DMS79 (cell line): ENCODE measurements at places on chromosomes 2 and 18.
A peak's percentile ranks its signal among the peaks of the same experiment; 100 is the strongest.

- DNase-seq = no peak
Observed at GRCh38 chr2:145034511-145034910, 514.6 kb upstream of the ZEB2 start.

DNA sequence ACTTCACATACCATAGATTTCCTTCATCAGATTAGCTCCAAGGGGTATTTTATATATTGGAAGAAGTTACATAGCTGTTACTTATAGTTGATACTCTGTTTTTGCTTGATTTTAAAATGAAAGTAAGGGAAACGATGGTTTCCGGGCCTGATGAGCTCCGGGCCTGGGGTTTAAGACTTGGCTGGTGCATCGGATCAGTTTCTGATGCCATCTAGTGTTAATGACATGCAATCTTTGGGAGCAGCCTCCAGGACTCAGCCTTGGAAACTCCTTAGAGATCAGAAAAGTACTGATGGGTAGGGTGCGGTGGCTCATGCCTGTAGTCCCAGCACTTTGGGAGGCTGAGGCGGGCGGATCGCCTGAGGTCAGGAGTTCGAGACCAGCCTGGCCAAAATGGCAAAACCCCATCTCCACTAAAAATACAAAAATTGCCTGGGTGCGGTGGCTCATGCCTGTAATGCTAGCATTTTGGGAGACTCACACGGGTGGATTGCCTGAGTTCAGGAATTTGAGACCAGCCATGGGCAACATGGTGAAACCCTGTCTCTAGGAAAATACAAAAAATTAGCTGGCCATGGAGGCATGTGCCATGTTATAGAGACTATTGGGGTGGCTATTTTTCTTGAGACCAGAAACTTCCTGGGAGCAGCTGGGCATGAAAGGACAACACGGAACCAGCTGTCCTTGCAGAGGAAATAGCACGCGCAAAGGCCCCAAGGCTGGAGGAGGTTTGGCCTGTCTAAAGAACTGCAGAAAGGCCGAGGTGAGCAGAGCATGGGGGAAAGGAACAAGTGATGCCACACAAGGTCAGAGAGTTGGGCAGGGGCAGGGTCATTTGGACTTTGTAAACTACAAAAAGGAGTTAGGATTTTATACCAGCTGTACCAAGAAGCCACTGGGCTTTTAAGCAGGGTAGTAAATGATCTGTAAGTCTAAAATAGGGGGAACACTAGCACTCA, 46.9 kb upstream of the CNOT11 start:
- DNase-seq = peak; percentile 60

GRCh38 chr2:216108310-216108966, 710 bp upstream of the XRCC5 start:
- no peak for DNase-seq

- no peak for DNase-seq
Observed at GRCh38 chr2:45195916-45196315, 186.7 kb upstream of the SIX2 start.

- no peak for DNase-seq
Observed at GRCh38 chr2:133063775-133064174, 393.8 kb upstream of the LYPD1 start.

DNA sequence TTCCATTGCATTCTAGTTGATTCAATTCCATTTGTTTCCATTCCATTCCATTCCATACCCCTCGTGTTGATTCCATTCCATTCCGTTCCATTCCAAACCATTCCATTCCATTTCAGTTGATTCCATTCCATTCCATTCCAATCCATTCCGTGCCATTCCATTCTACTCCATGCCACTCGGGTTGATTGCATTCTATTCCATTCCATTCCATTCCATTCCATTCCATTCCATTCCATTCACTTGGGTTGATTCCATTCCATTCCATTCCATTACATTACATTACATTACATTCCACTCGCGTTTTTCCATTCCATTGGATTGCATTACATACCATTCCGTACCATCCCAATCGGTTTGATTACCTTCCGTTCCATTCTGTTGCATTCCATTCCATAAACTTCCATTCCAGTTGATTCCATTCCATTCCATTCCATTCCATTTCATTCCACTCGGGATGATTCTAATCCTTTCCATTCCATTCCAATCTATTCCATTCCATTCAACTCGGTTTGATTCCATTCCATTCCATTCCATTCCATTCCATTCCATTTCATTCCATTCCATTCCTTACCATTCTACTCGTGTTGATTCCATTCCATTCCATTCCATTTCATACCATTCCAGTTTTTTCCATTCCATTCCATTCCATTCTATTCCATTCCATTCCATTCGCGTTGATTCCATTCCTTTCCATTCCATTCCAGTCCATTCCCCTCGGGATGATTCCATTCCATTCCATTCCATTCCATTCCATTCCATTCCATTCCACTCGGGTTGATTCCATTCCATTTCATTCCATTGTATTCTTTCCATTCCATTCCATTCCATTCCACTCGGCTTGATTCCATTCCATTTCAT, 1140.4 kb downstream of the RPIA start:
- no peak for DNase-seq

GRCh38 chr18:62522178-62522503, 684 bp upstream of the ZCCHC2 start:
- no peak for DNase-seq

DNA sequence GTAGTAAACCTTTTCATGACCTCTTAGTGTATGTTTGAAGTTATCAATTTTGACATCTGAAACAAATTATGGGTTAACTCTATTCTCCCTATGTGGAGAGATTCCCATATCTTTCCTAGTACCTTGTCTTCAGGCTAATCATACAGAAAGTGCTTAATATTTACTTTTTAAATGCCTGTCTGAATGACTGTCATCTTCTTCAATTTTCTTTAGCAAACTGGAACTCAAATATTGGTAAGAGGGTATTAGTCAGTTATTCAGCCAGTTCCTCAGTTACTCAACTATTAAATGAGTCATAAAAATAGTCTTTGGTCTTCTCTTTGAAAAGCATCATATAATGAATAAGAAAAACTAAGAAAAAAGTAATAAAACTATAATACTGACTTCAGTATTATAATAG, 1038.0 kb upstream of the PIK3C3 start:
- no peak for DNase-seq

DNA sequence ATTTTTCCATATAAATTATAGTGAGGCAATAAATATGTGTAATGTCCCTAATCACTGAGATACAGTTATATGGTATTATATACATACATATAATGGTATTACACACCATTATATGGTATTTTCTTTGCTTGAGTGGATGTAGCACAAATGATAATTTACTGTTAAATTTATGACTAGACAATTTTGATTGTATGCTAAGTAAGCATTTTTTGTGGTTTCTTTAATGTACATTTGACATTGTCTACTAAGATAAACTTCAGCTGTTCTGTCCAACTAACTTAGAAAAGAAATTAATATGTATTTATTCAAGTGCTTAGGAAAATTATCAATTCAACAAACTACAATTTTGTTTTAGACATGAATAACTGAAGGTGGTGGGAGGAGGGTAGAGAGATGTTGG, 122.6 kb downstream of the SCN3A start:
- no peak for DNase-seq

- peak; percentile 94 for DNase-seq
Observed at GRCh38 chr2:96927405-96928171, 57.7 kb upstream of the SEMA4C start.

GRCh38 chr2:121309801-121310200, 24.8 kb upstream of the TFCP2L1 start:
- DNase-seq = no peak

- DNase-seq = no peak
Observed at GRCh38 chr2:220165401-220165800, 538.0 kb downstream of the SLC4A3 start.

DNA sequence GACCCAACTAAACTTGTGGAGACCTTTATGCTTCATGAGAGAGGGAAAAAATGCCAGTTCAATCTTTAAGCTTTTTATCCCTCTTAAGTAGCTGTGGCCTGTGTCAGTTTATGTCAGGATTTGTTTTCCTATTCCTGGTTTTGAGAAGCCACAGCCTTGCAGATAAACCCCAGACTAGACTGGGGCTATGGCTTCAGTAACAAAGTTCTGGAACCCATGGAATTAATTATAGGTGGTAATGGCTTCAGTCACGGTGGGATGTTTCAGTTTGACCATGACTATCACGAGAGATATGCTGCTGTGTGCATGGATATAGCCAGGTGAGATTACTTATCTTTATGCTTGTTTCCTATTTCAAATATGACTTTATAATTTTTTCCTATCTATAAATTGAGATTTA, 134.8 kb downstream of the RAPGEF4 start:
- no peak for DNase-seq

DNA sequence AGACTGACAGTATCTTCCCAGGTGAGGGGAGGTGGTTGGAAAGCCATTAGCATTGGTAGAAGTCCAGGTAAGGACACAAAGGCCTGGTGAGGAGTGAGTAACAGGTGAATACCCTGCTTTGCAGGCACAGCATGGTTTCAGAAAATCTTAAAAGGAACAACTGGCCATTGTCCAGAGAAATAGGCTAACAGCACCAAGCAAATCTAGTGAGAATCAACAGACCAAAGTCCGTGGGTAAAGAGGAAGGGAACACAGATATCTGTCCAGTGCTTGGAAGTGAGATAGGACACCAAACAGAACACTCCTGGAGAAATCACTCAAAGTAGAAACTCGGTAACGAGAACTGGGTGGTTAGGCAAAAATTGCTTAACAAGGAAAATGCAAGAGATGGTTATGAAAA, 88.8 kb upstream of the RPRM start:
- DNase-seq = no peak

- no peak for DNase-seq
Observed at GRCh38 chr2:129193961-129194360, 785.5 kb upstream of the RAB6C start.

DNA sequence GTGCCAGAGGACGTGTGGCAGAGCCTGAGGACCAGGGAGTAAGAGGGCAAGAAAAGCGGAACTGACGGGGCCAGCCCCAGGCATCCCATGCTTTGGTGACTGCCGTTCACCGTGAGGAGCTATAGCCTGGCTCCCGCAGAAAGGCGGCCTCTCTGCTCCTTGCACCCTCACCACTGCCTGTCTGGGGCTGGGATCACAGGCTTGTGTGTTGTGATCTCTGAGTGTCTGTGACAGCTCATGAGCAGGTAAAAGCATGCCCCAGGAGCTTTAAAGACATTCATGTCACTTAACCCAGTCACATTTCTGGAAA, 266.8 kb upstream of the RAB6C start:
- DNase-seq = no peak

DNA sequence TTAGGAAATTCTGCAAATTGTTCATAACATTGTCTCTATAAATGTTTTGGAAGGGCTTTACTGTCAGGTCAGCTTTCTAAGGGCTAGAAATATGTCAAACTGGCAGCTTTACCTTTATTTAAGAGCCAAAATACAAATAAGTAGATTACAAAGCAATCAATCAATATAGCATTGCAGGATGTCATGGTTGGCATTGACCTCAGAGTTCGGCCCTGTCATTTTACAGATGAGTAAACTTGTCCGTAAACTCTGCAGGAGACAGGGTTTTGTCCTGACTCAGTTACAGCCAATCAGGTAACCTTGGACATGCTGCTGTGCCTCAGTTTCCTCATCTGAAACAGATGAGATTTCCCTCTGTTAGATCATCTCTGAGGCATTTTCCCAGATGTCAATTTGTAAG, 25.9 kb upstream of the ZEB2 start:
- DNase-seq = no peak

- no peak for DNase-seq
Observed at GRCh38 chr2:127943186-127943585, 57.4 kb upstream of the AMMECR1L start.

- no peak for DNase-seq
Observed at GRCh38 chr2:26172189-26172870, 558 bp upstream of the GAREM2 start.

DNA sequence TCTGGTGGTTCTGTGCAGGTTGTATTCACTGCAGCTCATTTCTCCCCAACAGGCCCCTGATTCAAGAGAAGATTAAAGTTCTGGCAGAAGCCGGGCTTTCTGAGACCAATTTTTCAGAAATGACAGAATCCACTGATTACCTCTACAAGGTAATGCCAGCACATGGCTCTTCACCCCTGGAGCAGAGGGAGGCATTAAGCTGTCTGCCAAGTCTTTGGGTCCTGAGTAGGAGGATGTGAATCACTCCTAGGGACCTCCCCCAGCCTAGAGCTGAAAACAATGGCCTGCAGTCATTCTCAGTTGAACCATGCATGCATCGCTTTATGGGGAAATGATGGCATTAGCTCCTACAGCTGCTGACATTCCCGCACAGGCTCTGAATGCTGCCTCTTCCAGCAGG, 20.5 kb upstream of the RPL37A start:
- no peak for DNase-seq

DNA sequence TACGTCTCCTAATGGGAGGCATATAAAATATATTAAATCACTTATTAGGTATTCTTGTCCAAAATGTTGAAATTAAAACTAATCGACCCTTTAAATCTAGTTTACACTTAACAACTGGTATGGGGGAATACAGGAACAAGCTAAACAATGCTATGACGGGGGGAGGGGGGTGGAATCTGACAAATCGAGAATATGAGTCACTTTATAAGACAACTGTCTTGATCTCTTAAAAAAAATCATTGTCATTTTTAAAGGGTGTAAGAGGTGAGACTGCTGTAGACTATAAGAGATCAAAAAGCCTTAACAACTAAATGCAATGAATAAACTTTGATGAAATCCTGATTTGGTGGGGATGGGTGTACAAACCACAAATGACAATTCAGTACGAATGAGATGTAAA, 6.0 kb downstream of the MAP3K2 start:
- no peak for DNase-seq

DNA sequence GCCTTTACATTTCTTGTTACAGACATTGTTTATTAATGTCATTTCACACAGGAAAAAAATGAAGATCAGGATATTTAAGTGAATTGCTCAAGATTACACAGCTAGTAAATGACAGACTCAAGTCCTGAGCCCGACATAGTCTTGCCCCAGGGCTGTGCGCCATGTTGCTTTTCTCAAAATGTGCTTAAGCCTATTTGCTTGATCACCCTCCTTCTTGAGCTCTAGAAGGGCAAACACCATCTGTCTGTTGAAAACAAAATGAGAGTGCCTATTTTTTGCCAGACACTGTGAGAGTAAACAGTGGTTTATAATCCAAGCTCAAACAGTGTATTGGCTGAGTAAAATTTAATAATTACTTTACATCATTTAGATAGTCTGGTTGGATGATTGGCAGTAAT, 34.8 kb upstream of the HNMT start:
- DNase-seq = no peak

GRCh38 chr18:9329471-9329870, 5.1 kb upstream of the TWSG1 start:
- no peak for DNase-seq

DNA sequence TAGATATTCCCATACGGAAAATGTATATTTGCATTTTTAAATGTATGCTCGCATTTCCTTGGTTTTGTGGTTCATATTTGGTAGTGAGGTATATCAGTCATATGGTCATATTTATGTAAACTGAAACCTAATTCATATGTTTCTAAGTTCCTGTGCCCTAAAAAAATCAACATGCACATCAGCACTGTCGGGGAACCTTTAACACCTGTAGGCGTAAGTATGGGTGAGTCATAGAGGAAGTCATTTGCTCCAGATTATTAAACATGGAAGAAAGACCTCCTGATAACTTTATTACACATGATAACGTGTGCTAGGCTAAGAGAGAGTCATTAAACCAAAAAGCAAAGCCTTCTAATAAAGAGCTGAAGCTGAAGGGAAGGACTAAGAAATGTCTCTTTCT, 437.7 kb downstream of the NRXN1 start:
- no peak for DNase-seq
